ENCODE measurements at places on chromosomes 7 and 10.

GRCh38 chr7:93265220-93265619, 33.1 kb downstream of the VPS50 start:
- DNase-seq, result no peak

- DNase-seq, result no peak
Observed at GRCh38 chr10:104766341-104766740, 125.3 kb downstream of the SORCS3 start.

DNA sequence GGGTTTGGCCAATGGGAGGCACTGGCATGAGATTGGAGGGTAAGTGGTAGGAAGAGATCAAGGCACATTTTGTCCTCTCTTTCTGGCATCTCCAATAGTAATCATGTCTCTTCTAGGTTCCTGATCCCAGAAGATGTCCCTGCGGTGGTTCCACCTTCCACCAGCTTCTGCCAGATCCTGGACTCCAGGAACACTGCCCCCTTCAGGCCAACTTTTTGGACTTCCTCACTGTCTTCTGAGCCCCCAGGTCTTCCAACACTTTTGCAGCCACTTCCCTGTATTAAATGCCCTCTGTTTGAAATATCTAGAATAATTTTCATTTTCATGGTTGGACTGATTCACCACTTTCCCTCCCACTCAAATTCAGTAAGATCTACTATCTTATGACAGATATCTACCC, 60.9 kb downstream of the BAMBI start:
- no peak for DNase-seq

- DNase-seq, result no peak
Observed at GRCh38 chr7:1210321-1210978, 22.2 kb upstream of the UNCX start.

DNA sequence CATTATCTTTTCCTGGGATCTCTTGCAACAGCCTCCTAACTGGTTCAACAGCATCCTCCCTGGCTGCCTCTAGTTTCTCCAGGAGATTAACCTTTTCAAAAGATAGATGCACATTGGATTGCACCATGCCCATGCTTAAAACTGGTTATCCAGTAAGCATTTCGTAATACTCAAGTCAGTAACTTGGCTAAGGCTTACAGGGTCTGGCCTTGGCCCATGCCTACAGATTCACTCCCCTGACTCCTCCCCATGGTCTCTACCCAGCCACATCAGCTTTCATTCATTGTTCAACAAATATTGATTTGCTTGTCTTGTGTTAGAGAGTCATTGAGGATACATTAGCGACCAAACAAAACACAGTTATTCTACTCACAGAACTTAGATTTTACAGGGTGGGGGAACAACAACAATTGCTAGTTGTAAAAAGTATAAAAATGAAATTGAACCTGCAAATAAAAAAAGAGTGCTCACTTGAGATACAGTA, 1.8 kb upstream of the KIF20B start:
- DNase-seq, result no peak

GRCh38 chr7:33221390-33221789, 92.0 kb downstream of the BBS9 start:
- no peak for DNase-seq

DNA sequence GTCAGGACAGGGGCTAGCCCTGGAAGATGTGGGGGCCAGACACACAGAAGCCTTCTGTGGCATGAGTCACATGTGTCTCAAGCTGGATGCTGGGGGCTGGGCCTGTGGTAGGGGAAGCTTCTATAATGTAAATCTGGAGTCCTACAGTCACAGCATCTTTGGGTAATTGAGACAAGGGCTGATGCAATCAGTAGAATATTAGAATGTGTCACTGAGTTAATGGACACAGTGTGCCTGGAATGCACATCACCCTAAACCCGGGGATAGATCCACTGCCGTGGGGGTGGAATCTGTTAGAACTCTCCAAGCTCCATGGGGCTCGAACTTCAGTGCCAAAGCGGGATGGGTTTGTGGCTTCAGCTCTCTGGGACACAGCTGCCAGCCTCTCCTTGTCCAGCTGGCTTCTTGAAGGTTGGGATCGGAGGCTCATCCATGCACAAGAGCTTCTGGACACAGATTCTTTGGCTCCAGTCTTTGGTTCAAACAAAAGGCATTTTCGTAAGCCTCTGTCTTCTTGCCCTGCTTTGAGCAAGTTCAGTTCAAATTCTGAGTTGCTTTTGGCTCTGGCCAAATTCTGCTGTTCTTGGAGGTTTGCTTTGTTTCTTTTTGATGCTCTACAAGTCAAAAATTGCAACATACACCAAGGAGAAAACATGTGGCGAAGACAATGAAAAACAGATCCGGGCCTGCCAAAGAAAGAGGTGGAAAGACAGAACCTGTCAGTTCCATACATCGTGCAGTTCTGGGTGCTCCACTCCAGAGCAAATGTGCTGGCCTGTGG, 194.8 kb upstream of the ZNF32 start:
- DNase-seq, result no peak

GRCh38 chr10:103951183-103951582, 15.8 kb upstream of the SLK start:
- DNase-seq, result no peak

GRCh38 chr7:73701357-73701995, 18.0 kb downstream of the STX1A start:
- DNase-seq, result no peak

DNA sequence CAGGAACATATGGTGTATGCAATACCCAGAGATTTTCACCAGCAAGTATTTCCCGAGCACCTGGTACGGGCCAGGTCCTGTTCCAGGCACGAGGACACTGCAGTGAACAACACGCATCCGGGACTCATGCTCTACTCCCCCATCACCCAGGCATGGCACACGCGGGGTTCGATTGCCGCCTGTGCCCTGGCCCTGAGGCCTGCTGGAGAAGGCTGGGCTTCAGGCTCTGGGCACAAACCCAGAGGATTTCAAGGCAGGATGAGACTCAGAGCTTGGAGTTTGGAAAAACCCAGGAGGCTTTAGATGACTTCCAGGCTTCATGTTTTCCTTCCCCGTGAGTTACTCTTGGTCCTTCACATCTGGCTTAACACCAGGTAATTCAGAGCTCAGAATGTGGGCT, 143.5 kb downstream of the NEURL1 start:
- no peak for DNase-seq

- no peak for DNase-seq
Observed at GRCh38 chr7:40579401-40579800, 444.6 kb downstream of the SUGCT start.

DNA sequence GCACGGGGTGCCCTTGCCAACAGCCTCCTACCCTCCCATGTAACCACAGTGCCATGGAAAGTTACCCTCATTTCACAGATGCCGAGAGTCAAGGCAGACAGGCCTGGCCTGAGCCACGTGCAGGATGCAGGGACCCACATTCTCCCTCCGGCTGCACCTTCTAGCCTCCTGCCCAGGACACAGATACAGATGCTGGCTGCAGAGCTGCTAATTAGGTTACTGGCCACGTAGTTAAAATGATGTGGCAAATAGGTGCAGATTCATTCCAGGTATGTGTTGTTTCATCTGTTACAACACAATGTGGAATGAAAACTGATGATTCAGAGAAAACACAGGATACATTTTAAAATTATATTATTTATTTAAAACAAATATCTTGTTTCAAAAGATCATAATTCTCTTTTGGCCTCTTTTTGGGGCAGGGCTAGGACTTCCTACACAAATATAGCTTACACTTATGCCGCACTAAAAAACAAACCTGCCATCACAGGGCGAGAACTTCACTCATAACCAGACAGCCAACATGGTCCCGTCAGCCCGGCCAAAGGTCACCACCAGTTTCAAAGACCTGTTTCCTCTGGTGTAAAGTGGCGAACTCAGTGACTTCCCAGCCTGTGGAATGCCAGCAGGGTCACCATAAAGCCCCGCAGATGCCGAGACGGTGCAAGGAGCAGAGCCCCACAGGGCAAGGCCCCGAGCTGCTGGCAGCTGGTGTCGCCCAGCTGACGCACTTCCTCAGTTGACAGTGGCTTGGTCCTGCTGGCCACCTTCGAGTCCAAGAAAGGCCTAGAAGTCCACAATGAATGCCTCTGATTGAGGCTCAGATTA, 83.5 kb downstream of the TNS3 start:
- no peak for DNase-seq

DNA sequence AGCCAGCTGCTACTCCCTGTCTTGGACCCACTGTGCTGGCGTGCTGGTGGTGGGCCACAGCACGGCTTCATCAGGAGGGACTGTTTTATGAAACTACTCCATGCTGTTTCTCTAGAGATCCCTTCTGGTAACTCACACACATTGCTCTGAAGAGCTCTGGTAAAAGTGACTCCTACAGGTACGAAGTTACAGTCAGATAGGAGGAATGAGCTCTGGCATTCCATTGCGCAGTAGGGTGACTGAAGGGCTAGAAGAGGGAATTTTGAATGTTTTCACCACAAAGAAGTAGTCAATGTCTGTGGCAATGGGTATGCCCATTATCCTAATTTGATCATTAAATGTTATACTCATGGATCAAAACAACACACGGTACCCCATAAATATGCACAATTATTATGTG, 609 bp downstream of the MAT1A start:
- no peak for DNase-seq

DNA sequence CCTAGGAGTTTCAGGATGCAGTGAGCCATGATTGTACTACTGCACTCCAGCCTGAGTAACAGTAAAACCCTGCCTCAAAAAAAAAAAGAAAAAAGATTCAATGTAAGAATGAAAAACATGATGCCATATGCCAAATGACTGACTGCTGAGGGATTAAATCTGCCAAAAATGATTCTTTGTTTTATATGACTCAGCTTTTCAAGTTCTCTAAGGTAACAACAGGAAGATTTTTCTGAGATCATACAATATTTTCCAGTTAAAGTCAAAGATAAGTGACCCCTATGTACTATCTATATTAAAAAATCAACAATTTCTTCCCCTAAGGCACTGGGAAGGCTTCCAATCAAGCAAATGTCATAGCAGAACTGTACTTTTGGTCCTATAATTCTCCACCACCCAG, 271.2 kb upstream of the IMMP2L start:
- no peak for DNase-seq

DNA sequence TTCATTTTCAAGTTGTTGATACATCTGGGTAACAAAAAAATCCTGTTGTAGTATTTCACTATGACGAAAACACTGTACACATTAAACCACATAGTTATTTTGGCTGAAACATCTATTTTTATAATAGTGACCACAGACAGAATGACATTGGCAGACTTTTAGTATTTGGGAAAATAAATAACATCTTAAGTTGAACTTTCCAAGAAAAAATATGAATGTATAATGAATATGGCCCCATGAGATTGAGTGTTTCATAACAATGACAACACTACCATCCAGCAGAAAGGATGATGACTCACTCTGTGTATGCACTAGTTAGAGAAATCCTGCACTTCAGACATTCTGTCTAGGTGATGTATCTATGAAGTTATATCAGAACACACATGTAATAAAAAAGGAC, 118.1 kb downstream of the SEMA3D start:
- DNase-seq, result no peak

DNA sequence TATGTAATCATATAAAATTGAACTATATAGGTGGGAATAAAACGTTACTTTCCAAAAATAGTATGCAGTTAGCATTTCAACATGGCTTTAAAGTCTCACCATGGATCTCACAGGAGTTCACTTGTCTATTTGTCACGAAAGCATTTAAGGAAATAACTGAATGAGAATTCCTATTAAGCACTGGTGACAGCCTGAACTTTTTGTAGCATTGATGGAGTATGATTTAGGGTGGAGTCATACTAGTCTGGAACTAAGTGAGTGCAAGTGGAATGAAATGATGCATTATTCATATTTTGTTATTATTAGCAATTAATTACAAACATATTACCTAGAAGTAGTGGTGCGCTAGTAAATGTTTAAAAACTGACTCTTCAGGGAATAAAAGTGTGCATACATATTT, 26.0 kb upstream of the HIBADH start:
- DNase-seq, result no peak

DNA sequence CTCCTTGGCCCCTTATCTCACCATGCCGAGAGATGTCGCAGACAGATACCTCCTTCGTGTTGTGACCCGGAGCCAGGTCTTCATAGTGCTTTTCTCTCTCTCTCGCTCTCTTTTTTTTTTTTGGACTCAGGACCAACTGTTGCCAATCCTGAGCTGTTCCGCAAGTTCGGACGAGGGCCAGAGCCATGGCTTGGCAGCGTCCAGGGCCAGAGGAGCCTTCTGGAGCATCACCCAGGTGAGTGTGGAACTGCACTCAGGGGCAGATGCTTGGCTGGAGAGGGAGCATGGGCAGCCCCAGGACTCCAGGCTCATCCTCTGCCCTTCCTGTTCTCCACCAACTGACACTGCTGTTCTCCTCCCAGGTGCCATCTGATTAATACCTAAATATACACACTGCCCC, 7.8 kb downstream of the ZNF862 start:
- no peak for DNase-seq

DNA sequence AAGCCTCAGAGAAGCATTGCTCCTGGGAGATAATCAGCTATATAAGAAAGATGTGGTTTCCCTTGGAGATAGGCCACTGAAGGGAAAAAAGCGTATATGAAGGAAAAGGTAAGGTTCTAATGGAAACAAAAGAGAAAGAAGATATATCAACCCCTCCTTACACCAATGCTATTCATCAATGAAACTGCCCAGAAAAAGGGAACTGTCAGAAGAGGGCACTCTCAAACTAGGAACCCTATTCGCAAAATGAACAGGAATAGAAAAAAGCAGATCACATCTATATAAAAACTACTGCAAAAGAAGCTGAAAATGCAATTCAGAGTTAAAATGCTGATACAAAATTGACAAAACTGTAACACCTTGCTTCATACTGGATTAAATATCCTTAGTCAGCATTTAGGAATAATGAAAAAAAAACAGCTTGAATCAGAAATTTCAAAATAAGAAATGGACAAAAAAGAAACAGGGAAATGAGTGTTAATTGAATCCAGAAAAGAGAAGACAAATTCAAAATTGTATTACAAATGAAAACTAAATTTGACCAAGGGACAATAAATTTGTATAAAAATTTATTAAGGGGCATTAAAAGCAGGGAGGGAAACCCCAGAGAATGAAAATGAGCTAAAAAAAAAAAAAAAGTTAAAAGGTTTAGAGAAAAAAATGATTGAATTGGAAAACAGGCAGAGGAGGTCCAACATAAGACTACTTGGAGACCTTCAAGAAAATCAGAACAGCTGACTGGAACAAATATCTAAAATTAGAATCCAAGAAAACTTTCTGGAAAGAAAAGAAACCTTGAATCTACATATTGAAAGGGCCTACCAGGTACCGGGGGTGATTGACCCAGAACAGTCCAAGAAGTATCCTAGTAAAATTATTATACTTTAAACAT, 17.9 kb downstream of the NHLRC2 start:
- DNase-seq, result no peak

DNA sequence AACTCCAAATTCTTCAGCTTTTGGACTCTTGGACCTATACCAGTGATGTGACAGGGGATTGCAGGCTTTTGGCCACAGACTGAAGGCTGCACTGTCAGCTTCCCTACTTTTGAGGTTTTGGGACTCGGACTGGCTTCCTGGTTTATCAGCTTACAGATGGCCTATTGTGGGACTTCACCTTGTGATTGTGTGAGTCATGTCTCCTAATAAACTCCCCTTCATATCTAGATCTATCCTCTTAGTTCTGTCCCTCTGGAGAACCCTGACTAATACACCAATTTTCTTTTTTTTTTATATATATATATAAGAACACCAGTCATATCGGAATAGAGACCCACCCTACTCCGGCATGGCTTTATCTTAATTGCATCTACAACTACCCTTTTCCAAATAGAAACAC, 166.8 kb downstream of the ETV1 start:
- DNase-seq, result no peak

All from activated CD8-positive, alpha-beta memory T cell treated with anti-CD3 and anti-CD28 coated beads for 1 hour (primary cell).